Fibroblast of skin of back (primary cell): ENCODE measurements at places on chromosomes 12 and 14.

GRCh38 chr14:103931422-103931821 is 3.2 kb downstream of the TDRD9 start:
- no peak for DNase-seq

DNA sequence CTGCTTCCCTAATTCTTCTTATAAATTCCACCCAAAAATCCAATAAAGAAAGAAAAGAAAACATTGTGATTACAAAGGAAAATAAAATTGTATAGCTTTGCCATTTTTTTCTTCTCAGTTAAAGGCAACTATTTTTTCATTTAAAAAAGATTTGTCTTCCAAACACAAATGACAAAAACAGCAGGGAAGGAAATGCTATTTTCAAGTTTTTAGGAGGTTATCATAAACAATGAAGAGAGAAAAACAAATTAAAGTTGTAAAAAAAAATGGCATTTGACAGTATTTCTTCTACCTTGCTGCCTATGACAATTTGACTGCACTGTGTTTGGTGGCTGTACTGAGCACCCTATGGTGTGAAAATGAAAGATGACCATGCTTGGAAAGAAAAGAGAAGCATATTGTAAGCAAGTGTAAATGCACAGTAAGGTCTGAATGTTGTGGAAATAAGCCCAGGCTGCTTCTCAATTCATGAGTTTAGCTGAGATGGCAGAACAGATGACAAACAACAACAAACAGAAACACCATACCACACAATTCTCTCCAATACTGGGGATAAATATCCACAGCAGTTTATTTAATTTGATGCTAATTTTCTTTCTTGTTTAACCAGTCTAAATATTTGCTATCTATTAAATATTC is 109.8 kb downstream of the PRKD1 start:
- no peak for DNase-seq

DNA sequence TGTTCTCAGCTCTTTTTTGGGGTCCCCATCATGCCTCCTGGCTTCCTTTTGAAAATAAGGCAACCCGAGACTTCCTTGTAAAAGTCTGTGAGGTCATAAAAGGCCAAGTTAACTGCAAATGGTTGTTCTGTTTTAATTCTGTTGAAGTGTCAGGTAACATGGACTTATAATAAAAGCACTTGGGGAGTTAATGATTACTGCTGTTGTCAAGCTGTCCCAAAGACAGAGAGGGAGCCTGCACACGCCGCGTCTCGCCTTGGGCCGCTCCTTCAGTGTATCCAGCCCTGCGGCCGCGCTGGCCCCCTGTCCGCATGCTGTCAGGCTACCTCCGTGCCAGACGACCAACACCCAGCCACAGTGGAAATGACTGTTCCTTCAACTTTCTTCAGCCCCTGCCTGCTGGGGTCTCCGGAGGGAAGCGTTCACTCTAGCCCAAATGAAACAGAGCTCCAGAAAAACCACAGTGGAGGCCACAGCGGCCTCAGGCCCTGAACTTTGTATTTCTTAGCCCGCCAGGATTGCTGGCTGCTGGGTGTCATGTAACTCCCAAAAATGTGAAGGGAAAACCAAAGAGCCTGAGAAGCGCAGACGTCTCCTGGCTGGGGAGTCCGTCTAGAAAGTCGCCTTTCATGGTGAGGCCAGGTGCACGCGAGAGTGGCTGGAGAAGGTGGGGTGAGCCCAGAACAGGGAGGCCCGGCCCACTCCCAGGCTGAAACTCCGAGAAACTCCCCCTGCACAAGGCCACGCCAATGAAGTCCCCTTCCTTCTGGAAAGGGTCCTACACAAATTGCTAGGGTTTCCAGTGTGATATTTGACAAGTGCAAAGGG is 189.1 kb downstream of the ZFP36L1 start:
- DNase-seq = no peak

- no peak for DNase-seq
Observed at GRCh38 chr12:112848972-112849371, 57.4 kb downstream of the RPH3A start.

- DNase-seq = no peak
Observed at GRCh38 chr12:50569876-50570275, 65.1 kb downstream of the DIP2B start.

- DNase-seq = no peak
Observed at GRCh38 chr12:38838056-38838850, 67.1 kb downstream of the CPNE8 start.

- peak; percentile 69 for DNase-seq
Observed at GRCh38 chr12:42568952-42569915, 20.3 kb downstream of the PRICKLE1 start.

DNA sequence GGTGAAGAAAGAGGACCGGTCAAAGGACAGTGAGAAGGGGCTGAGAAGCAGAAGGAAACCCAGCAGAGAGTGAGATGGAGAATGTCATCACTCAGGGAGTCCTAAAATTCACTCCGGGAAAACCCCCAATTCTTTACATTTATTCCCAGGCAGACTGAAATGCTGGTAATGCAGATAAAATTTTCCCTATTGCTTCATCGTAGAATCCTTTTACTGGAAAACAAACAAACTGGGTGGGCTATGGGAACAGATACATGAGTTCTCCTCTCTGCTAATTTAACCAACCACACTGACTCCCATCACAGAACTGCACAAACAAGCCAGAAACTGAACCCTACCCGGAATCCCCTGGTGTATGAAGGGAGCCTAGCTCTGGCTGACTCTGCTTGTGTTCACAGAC is 20.9 kb downstream of the HEBP1 start:
- DNase-seq = peak; percentile 70

GRCh38 chr14:51822499-51822898 is 37.9 kb upstream of the GNG2 start:
- no peak for DNase-seq

DNA sequence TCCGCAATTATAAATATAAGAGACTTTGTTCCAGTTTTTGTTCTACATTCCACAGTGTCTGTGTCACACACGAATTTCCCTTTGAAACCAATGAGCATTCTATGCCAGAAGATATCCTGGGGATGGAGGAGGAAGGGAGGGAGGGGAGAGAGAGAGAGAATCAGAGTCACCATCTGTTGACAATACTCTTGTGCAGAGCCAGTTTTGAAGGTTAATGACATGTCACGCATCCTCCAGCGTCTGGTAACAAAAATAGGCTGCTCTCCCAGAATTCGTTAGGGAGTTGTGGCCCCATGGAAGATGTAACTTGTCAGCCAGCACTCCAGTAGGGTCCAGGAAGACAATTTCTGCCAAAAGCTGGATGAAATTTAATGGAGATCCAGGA is 213.5 kb upstream of the KRR1 start:
- DNase-seq = peak; percentile 96

- no peak for DNase-seq
Observed at GRCh38 chr14:66135831-66136230, 350.3 kb upstream of the CCDC196 start.

DNA sequence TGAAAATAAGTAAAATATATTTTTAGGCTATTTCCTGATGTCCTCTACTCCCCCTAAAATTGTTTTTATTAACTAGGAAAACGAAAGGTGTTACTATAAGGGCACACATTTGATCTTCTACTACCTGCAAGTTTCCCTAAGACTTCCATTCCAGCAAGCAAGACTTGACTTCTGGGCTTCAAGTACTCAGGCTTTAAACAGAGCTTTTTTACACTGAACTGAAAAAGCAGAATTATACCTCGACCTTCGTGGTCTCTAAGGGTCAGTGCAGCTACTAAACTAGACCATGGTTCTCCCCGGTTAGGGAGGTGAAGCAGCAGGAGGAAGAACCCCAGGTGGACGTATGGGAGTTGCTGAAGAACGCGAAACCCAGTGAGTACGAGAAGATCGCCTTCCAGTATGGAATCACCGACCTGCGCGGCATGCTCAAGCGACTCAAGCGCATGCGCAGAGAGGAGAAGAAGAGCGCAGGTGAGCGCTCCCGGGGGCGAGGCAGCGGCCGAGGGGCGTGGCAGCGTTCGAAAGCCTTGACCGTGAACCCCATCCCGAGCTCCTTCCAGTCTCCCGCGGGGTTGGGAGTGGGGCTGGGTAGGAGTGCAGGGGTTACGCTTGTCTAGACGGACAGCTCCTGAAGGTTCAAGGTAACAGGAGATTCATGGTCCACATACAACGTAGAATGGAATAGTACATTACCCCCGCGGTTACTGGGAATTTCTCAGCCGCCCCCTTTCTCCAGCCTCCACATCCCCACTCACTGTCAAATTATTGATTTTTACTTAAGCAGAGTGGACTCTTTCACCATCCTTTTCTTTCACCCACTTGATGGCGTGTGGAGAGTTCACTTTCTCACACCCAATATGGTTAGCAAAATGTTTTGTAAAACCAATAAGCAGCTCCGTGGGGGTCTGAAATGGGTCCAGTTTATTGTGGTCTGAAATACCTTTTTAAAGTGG is 47.6 kb downstream of the MYBPC1 start:
- no peak for DNase-seq

- DNase-seq = no peak
Observed at GRCh38 chr12:101696251-101697196, 916 bp upstream of the CHPT1 start.

- no peak for DNase-seq
Observed at GRCh38 chr14:21093769-21094681, 4.4 kb downstream of the ZNF219 start.

- peak; percentile 34 for DNase-seq
Observed at GRCh38 chr12:53224061-53224896, 7.7 kb downstream of the RARG start.
